ENCODE measurements at places on chromosomes 6 and 20.

DNA sequence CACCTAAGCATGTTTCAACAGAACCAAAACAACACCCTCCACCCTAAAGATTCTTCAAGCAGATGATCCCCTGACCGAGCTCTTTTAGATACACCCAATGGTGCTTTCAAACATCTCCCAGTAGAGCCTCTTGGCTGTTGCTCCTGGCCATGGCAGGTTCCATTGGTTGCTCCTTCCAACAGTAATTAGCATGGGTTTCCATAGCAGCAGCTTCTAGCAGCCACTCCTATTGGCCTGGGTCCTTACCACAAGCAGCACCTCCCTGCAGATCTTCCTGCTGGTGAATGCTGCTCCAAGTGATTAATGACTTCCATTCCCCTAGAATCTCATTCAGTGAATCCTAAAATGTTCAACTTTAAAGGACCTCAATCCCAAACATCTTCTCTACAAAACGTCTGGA is 13.9 kb downstream of the CCN2 start:
- DNase-seq, result peak; percentile 35

- no peak for DNase-seq
Measured at GRCh38 chr20:21092806-21093205, 13.4 kb downstream of the LINC00237 start.

- no peak for DNase-seq
Measured at GRCh38 chr6:131255911-131256310, 120.6 kb downstream of the AKAP7 start.

DNA sequence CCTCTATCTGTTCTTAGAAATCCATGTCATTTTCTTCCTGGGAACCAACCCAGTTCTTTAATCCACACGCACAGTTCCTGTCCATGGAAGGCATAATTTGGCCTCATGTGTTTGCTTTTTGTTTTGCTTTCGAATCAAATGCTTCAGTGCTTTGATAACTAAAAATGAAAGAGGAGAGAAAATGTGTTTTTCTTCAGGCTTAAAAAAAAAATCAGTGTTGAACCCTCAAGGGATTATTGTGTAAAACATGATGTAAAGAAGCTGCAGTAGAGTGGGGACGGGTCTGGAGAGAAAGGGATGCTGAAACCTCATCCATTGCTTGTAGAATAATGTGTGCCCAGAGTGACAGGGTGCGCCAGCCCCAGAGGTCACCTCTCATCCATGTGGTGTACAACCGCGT is 197.5 kb upstream of the JARID2 start:
- DNase-seq, result no peak

- no peak for DNase-seq
Measured at GRCh38 chr6:8570256-8570920, 135.0 kb upstream of the SLC35B3 start.

DNA sequence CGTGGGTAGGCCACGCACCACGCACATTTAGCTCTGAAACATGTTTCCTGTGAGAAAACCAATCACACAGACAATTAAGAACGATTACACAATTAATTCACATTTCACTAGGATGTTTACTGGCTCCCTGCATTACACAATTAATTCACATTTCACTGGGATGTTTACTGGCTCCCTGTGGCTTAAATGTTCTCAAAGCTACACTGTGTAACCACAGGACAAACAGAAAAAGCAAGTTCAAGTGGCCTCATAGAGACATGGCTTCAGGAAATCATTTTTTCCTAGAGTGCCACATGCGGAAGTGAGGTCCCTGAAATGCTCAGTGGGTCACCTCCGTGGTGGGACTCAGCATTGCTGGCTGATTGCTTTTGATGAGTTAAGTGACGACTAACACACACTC is 61.7 kb upstream of the XRN2 start:
- DNase-seq, result no peak

- DNase-seq, result peak; percentile 35
Measured at GRCh38 chr6:83273596-83273995, 80.4 kb downstream of the RWDD2A start.

GRCh38 chr6:138450445-138450844 is 46.4 kb downstream of the HEBP2 start:
- DNase-seq, result no peak

- no peak for DNase-seq
Measured at GRCh38 chr20:53284696-53285095, 308.9 kb downstream of the ZNF217 start.

DNA sequence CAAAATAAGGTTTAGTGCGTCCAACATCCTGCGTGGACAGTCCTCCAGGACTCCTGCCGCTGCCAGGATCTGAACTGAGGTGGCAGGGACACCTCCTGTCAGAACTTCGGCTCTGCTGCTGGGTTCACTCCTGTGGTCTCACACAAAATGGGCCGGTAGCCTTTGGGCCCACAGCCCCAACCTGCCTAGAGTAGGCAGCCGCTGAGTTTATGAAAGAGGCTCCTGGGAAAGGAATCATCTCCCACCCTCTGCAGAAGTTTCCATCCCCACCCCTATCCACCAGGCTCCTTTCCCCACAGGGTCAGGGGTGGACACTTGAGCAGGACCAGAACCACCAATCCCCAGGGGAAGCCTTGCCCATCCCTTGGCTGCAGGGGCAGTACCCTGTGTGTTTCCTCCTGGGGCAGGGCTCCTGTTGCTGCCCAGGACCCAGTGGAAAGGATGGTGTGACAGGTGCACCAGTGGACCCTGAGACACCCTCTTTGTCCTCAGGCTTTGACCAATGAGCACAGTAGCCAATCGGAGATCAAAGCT is 2.1 kb upstream of the ABHD16B start:
- no peak for DNase-seq

DNA sequence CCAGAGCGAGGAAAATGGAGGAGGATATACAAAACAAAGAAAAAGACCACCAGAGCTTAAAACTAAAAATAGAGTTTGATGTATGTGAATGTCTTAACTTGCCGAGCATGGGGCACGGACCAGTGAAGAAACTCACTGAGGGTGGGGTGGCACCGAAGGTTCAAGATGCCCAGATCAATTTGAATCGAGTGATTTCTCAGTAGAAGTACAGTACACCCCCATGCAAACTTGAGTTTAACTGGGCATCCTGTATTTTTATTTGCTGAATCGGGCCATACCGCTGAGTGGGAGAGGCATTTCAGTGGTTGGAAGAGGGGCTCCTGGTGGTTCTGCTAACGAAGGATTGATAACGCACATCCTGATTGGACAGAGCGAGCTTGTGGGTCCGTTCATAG is 81.7 kb downstream of the ANKRD60 start:
- DNase-seq, result no peak

GRCh38 chr6:165820407-165820806 is 157.4 kb upstream of the PDE10A start:
- no peak for DNase-seq

DNA sequence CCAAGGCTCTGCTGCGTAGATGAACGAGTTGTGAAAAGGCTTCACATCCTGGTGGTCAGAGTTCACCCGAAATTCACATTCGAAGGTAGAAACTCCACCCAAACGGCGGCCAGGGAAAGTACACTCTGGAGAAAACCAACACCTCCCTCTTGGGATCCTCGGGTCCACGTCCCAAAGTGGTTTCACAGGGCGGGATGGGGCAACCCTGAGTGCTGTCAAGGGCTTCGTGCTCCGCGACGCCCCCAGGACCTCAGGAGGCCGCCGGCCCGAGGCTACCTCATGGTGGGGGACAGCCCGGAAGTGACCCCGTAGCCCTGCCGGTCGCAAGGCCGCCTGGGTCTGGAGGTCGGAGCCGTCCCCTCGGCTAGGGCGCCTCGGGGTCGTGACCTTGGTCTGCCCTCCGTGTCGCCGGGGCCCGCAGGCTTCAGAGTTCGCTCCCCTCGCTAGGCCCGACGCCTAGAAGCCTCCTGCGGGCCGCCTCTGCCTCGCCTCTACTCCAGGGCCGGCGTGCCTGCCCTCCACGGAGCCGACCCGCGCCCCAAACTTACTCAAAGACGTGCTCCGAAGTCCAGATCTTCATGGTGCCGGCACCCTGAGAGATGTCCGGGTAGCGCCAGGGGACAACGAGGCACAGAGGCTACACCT is at the start of gene PRELID3B:
Gene PRELID3B (minus strand): TSS at position 636 of the 645 bp plus-strand sequence. CDS start 56 bp downstream, at position 580.
- DNase-seq, result no peak

GRCh38 chr6:153989989-153990388 is 49.1 kb upstream of the OPRM1 start:
- DNase-seq, result no peak

DNA sequence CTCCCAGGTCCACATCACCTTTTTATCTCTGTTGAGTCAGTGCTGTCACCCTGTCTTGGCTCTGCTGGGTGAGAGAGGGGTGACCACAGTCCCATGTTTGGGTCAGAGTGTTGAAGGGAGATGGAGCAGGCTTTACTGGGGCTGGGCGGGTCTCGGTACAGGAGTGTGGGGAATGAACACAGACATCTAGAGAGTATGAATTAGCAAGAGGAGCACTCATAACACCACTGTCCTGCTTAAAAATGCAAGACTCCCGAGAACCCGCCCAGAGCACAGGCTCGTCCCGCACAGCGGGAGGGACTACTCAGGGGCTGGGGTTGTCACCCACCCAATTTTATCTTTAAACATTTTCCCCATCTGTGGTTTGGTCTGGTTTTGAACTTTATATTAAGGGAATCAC is 27.5 kb upstream of the DACT2 start:
- no peak for DNase-seq

DNA sequence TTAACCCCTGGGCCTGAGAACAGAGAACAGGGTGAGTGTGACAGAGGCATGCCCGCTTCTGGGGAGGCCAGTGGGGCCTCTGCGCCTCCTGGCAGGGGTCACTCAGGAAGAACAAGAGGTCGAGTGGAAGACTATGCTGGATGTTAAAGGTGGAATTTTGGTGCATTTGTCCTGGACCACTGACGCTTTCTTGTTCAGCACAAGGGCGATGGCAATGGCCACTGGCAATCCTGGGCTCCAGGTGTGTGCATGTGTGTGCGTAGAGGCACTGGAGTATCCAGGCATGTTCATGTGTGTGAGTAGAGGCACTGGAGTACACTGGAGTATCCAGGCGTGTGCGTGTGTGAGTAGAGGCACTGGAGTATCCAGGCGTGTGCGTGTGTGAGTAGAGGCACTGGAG is 23.5 kb upstream of the NPBWR2 start:
- no peak for DNase-seq

DNA sequence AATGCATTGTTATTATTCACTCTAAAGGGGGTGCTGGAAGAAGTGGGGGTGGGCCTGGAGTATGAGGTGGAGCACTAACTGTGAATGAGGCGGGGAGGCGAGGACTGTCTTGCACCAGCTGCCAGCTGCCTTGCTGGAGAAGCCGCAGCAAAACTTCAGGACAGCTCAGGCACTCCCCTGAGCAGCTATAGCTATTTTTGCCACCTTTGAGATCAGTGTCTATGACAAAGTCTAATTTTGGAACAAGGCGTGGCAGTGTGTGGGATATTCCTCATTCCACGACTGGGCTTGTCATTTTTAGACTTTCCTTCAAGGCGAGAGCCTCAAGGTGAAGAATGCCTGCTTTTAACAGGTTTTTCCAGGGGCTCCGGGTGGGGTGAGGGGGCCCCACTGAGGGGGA is 143.8 kb downstream of the DOK5 start:
- no peak for DNase-seq

GRCh38 chr6:41560431-41561192 is 14.4 kb downstream of the FOXP4 start:
- DNase-seq, result no peak

GRCh38 chr6:168554472-168554871 is 113.5 kb downstream of the SMOC2 start:
- no peak for DNase-seq

DNA sequence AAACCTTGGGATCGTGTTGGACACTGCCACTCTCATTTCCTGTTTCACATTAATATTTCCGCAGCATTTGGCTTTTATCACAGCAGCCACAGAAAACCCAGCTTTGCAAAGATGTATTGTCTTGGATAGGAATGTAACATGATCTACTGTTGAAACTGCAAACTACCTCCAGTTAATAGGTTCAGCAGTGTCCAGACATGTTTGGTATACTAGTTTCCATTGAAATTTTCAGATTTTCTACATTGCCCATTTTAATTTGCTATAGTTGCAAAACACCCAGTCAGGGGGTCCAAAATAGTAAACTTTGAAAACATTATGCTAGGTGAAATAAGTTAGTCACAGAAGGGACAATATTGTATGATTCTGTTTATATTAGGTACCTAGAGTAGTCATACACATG is 3.3 kb downstream of the ANKRD6 start:
- peak; percentile 41 for DNase-seq

- no peak for DNase-seq
Measured at GRCh38 chr20:62156254-62156556, 12.6 kb downstream of the SS18L1 start.

DNA sequence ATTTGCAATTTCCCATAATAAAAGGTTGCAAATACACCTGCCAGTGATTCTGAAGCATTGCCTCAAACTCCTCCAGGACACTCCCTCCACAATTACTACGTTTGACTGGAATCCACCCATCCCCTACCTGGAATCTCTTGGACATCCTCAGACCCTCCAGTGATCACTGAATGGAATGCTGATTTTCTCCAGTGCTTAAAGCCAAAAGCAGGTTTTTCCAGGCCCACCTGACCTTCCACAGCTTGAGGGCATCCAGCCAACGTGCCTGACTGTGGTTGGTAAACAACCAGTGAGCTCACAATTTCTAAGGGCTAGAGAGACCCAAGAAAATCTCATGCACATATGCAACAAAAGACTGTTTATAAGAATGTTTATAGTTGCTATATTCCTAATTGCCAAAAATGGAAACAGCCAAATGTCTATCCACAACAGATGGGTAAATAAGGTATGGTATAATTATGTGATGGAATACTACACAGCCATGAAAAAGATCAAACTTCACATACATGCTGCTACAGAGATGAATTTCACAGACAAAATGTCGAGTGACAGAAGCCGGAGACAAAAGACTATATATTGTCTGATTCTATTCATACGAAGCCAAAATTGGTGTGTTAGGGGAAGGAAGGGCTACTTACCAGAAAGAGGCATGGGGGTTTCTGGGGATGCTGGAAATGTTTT is 147.1 kb upstream of the RREB1 start:
- no peak for DNase-seq

DNA sequence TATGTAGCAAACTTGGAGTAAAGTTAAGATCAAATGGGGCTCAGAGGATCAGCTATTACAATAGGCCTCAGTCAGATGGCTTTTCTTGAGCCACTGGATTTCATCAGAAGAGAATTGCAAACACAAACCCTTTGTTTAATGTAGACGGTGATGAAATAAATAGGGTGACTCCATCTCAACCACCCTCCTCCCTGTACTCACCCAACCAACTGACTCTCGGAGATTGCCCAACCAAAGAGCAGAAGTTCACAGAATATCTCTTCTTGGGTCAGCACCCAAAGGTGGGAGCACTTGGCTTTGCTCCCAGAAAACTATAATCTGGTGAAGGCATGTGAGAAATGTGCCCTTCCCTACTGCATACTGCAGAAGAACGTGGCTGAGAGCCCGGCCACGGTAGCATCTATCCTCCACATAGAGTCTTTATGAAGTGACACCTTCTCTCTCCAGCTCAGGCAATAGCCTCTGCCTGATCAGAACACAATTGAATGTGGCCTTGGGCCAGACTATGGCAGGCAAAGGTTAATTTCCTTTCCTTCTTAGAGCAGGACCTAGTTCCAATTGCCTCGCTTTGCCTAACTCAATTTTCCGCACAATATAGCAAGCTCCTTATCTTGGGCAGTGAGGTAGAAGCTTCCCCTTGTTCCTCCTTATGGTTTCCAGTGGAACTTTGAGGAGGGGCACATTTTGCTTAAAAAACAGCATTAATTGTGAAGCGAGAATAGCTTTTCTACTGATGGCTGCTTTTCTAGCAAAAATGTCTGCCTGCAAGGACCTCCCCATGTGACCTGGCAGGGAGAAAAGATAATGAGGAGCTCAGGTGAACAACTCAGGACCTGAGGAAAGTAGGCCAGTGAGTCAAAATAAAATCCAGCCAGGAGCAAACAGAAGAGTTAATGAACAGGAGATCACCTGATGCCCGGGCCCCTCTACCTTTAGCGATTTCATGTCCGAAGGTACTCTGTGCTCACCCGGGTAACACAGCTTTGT is 79.4 kb downstream of the GFOD1 start:
- DNase-seq, result peak; percentile 99
